ENCODE measurements at places on chromosomes 13 and 19.

DNA sequence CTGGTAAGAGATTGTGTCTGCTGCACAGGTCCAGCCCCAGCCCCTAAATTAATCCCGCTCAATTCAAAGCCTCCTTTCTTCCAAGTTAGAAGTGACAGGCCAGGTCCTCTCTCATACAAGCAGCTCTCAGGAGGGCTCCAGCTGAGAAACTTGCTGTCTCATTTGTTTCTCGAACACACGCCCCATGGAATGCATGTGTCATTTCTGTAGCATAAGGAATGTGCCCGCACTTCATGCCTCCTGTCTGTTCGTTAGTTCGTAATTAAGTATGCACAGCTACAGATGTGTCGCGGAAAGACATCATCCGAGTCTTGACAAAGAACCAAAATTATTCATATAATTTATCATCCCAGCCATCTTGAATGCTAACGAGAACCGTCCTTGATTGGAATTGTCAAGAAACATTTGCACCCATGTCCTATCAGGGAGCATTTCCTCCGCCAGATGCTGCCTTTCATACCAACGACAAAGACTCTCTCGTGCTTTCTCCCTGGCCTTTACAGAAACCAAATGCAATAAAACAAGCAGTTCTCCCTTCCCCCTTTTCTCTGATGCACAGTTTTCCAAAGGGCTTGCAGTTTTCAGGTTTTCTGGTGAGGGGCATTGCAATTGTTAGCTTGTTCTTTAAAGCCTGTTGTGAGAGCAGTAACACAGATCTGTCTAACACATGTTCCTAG lies 133.5 kb downstream of the UQCRFS1 start:
- no peak for DNase-seq

GRCh38 chr19:19742773-19743172 lies 9.9 kb upstream of the ZNF14 start:
- no peak for DNase-seq

- DNase-seq, result no peak
These were observed 14.7 kb downstream of the HCN2 start for GRCh38 chr19:604355-604754.

DNA sequence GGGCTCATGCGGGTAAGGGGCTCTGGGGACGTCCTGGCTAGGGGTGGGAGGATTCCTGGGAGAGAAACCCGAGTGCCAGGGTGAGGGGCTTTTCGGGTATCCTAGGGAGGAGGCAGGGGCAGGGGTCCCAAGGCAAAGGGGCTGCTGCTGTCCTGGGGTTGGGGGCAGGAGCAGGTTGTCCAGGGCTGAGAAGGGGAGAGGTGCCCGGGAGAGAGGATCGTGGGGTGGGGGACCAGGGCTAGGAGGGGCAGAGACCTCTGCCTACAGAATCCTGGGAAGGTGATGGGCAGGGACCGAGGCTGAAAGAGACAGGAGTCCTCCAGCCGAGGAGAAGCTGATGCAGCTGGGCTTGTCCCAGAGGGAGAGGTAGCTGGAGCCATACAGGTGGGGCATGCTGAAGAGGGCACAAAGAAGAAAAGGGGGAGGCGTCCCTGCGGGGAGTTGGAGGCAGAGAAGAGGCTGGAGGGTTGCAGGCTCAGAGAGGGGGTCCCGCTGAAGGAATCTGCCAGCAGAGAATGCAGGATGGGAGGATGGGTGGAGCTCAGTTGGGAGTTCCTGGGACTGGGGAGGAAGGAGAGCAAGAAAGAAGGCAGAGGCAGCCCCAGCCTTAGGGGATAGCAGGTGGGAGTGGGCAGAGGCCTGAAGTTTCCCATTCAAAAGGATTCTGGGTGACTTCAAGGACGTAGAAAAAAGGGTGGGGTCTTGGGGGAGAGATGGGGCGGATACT lies 574 bp downstream of the CYP2S1 start:
- DNase-seq, result no peak

- no peak for DNase-seq
These were observed 4.9 kb upstream of the ZSWIM4 start for GRCh38 chr19:13790354-13790753.

GRCh38 chr13:47251771-47252170 lies 354.9 kb upstream of the HTR2A start:
- no peak for DNase-seq

- DNase-seq, result no peak
These were observed 165.3 kb downstream of the LMO7 start for GRCh38 chr13:75801388-75801945.

DNA sequence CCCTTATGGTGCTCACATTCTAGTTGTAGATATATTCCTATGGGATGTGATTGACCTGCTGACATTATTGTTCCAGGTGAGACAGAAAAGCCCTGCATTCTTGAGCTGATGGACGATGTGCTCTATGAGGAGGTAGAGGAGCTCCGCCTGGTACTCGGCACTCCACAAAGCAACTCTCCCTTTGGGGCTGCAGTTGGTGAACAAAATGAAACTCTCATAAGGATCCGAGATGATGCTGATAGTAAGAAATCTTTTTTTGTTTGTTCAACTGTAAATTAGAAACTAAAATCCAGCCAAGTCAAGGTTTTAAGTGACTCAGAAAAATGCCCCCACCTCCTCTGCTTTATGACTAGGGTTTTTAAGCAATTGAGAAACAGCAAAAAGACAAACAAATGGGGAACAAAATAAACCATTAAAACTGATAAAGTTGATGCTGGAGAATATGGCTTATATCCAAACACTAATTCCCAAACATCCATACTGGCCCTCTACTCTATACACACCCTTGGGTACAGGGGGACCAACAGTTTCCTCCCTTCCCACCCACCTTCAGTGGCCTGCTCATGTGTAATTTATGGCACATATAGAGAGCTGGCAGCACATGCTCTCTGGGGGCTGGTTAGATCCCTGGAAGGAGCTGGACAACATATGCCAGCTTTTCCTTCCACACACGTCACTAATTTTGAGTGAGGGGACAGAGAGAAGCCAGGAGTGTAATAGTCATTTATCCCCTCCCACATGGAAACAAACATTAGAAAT lies 139.6 kb downstream of the STOML3 start:
- DNase-seq, result no peak

DNA sequence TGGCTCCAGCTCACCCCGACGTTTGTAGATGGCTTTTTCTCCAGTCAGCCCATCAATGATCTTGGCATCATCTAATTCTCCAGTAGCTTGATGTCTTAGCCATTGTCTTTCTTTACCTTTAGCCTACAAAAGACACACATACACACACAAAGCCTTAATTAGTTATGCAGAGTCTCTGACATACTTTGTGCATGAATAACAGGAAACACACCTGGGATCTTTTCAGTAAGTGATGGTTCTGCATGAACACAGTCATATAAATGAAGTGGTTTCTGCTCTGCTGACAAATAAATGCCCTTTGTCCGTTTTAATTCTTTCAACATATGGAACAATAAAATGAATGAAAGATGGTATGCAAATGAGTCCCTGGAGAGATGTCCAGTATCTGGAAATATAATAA lies 133.3 kb downstream of the RGCC start:
- DNase-seq, result no peak

- DNase-seq, result peak; percentile 66
These were observed 12.2 kb upstream of the RELB start for GRCh38 chr19:44988896-44989556.

DNA sequence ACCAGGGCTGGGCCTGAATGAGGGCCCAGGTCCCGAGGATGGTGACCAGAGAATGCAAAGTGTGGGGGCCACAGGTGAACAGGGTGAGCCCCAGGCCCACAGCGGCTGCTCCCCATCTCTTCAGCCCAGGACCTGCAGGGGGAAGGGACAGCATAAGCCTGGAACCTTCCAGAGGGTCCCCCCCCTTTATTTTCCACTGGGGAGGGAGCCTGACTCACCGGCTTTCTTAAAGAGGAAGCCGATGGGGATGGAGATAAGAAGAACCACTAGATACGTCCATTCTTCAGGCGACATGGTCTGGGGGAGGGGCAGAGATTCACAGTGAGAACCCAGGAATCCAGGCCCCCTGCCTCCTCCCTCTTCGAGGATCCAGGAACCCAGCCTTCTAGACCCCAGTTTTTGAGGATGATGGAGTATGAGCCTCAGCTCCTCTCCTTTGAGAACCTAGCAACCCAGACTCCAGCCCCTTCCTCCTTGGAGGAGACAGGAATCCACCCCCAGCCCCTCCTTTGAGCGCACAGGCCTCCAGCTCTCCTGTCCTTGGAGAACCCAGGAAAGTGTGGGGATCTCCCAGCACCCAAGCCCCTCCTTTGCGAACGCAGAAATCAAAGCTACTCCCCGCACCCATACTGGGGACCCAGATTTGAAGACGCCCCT lies 1.0 kb downstream of the MBOAT7 start:
- peak; percentile 63 for DNase-seq

DNA sequence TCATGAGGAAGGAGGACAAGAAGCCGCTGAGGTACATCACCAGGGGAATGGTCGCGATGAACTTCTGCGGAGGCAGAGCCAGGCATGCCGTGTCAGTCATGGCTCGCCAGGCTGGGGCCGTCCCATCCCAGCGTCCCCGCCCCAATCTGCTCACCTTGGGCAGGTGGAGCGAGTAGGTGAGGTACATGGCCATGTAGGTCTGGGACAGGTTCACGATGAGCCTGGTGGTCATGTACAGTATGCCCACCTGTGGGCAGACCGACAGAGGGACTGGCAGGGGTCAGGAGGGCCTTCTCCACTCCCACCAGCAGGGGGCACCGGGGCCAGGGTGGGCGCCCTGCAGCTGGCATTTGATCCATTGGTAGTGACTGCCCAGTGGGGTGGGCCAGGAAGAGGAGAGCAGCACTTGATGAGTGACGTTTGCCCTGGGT lies 8.3 kb downstream of the TEKTIP1 start:
- DNase-seq, result no peak

DNA sequence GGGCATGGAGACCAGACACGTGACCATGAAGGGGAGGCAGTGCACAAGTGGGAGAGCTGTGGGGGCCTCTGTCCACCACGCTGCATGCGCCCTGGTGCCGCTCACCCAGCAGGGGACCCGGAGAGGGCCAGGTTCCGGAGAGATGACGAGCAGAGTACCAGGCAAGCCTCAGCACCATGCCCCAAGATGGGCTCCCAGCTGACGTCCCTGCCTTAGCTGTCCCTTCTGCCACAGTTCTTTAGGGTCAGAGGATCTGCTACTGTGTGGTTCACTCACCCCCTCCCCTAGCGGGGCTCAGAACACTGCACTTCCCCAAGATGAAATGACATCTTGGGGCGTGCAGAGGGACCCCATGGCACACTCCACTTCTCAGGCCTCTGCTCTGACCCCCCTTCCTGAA lies 9.6 kb upstream of the PRKD2 start:
- DNase-seq, result no peak
